Posterior cingulate gyrus (tissue), 11 donors: ENCODE measurements at places on chromosomes 13 and 19.

GRCh38 chr19:10018786-10019185, 5.5 kb downstream of the RDH8 start:
- no peak for DNase-seq

GRCh38 chr19:6743066-6743465, 3.6 kb downstream of the TRIP10 start:
- DNase-seq: no peak

DNA sequence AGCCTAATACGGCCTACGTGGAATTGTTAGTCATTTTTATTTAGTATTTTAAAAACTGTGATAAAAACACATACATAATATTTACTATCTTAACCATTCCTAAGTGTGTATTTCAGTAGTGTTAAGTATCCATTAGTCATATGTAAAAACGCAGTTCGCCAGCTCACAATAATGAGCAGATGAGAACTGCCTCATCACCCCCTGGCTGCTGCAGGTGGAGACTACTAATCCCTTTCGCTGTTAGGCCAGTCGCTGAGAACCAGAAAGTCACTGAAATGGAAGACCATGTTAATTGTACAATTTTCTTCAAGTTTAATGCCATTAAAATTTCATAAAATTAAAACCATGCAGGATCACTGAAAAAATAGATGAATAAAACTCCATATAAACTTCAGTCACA, 1.6 kb downstream of the ESD start:
- DNase-seq: no peak

GRCh38 chr19:10729411-10729810, 11.5 kb downstream of the DNM2 start:
- DNase-seq: no peak

- no peak for DNase-seq
Measured at GRCh38 chr19:33301900-33302174, 497 bp downstream of the CEBPA start.

- DNase-seq: no peak
Measured at GRCh38 chr19:24000656-24001055, 86.0 kb downstream of the ZNF726 start.

- DNase-seq: no peak
Measured at GRCh38 chr13:44096901-44097300, 217.2 kb downstream of the LACC1 start.

DNA sequence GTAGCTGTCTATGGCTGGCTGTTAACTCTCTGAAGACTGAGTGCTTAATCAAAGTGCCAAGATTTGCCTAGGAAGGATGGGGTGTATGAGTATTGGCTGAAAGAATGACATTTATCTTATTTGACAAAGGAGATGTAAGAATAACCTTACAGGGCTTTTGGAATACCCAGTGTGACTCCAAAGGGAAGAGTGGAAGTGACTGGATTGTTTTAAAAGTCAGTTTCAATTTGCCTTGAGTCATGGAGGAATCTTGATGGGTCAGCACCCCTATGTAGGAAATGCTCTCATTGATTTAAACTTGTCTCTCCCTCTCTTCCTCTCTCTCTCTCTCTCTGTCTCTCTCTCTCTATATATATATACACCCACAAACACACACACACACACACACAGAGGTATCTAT, 118.4 kb upstream of the CLDN10 start:
- no peak for DNase-seq

DNA sequence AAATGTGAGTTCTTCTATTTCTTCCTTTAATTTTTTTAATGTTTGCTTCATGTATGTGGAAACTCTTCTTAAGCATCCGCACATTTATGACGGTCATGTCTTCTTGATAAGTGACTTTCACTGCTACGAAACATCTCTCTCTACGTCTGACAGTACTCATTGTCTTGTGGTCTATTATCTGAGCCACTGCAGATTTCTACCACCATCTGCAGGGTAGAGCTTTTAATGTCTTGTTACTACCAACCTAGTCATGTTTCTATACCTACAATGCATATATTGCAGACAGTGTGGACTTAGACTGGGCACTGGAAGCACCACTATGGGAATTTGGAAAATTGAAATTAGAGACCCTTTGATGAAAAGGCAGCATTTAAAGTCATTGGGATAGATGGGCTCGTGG, 75.4 kb upstream of the ARHGEF7 start:
- no peak for DNase-seq

DNA sequence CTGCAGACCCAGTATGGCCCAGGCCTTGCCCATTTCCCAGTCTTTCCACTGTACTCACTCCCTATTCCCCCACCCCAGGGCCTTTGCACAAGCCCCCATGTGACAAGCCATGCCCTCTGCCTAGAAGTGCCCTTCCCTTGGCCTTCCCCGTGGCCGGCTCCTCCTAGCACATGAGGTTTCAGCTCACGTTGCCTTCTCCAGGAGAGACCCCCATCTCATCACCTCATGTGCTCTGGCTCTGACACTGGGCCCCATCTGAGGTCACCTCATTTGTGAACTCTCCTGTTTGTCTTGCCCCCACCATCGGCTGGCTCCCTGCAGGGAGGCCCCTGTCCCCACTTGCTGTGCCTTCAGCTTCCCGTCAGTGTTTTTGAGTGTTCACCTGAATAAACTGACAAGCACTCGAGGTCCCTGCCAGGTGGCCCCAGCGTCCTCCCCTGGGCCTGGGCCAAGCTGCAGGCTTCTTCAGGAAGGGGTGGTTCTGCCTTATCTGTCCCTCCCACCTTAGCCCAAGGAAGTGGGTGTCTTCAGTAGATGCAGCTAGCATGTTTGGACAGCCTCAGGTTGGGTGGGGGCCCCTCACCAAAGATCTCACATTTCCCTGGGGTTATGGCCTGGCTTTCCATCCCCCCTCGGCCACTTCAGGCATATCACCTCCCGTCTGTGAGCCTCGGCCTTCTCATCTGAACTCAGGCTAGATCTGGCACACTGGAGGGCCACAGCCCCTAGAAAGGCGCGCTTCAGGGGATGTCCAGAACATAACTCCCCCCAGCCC, 3.8 kb upstream of the SLC25A42 start:
- DNase-seq: no peak
